ENCODE measurements at places on chromosomes 5 and 9. TPM values are rescaled to one million over a fixed set of nuclear protein-coding genes. Genes with fewer than 3 reads are reported as not detected.

The PCBD2 gene
- total RNA-seq = 11.3 TPM

The NFIB gene
- 2.9 TPM for total RNA-seq

The FAM81B gene
- not detected for total RNA-seq

The UBE2QL1 gene
- 0.28 TPM for total RNA-seq

The OTULIN gene
- total RNA-seq = 13.5 TPM

GRCh38 chr5:179777909-179778308 lies 15.9 kb upstream of the LTC4S start:
- ATAC-seq = no peak

- no peak for ATAC-seq
Measured at GRCh38 chr9:7196467-7196866, 438.7 kb downstream of the KDM4C start.

DNA sequence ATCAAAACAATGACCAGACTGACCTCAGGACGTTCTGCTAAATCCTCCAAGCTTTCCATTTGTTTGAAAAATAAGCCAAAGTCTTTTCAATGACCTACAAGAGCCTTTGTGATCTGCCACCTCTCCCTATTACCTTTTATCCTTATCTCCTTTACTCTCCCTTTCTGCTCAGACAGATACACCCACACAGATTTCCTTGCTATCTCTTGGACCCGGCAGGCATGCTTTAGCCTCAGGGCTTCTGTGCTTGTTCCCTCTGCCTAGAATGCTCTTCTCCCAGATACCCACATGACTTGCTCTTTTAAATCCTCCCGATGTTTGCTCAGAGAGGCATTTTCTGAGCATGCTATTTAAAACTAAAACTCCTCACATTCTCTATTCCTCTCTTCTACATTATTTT lies 8.9 kb upstream of the ELOVL7 start:
- no peak for ATAC-seq

GRCh38 chr5:176543428-176544182 lies 5.5 kb upstream of the CDHR2 start:
- ATAC-seq = peak; percentile 84

DNA sequence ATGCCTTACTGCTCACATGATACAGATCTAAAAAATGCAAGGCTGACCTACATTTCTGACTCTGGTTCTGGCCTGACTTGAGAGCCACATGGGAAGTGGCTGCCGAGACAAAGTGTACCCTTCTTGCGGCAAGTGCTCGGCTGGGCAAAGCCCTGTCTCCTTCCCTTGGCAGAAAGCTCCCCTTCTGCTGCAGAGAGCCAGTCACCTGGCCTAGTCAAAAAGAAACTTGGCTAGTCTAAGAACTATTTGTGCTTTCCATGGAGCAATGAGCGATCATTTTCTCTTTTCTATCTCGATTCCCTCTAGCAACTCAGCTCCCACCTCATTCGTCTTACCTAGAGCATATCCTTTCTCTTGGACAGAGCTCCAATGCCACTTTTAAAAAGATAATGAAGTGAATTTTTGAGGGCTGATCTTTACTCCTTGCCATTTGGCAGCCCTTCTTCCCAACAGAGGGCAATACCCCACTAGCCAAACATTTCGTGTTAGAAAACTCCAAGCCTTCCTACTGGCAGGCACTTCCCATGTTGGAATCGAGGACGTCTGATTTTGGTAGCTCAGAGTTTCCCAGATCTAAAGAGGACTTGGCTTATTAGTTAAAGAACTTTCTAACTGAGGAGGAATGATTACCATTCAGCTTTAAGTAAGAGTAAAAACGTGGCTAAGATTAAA lies 108.1 kb upstream of the PRRC1 start:
- ATAC-seq = no peak

- ATAC-seq = peak; percentile 92
Measured at GRCh38 chr5:54180630-54181031, 129.7 kb downstream of the ARL15 start.

GRCh38 chr9:80707120-80707519 lies 982.2 kb downstream of the TLE1 start:
- no peak for ATAC-seq

DNA sequence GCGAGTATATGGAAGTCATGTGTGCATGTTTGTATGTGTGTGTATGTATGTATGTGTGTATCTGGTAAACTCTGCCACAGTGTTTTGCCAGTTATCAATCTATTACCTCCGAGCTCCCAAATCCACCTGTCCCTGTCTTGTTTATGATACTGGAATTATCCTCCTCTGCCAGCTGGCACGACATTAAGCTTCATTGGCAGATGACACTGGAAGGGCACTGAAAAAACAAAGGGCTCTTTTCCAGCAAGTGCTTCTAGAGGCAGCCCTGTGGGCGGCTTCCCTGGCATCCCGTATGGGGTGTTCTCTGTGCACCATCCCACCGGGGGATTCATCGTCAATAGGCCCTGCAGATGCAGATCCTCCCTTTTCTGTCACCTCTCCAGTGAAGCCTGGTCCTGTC lies 221.5 kb downstream of the MSX2 start:
- ATAC-seq = no peak

- no peak for ATAC-seq
Measured at GRCh38 chr5:176916337-176916736, 17.2 kb upstream of the HK3 start.

DNA sequence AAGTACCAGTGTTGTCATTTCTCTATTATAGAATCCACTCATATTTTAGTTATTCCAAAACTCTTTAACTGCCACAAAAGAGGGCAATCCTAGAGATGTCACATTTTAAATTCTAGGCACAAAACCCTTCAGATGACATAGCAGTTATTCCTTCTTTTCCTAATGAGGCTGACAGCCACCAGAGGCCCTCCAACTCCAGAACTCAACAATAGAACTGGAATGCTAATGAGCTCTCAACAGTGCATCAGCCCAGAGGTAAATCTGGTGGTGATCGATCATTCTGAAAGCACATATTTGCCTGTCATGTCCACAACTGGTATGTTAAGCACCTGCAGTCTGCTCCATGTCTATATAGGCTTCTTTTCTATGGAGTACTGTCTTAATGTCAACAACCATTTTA lies 40.2 kb upstream of the RAB3C start:
- peak; percentile 70 for ATAC-seq

DNA sequence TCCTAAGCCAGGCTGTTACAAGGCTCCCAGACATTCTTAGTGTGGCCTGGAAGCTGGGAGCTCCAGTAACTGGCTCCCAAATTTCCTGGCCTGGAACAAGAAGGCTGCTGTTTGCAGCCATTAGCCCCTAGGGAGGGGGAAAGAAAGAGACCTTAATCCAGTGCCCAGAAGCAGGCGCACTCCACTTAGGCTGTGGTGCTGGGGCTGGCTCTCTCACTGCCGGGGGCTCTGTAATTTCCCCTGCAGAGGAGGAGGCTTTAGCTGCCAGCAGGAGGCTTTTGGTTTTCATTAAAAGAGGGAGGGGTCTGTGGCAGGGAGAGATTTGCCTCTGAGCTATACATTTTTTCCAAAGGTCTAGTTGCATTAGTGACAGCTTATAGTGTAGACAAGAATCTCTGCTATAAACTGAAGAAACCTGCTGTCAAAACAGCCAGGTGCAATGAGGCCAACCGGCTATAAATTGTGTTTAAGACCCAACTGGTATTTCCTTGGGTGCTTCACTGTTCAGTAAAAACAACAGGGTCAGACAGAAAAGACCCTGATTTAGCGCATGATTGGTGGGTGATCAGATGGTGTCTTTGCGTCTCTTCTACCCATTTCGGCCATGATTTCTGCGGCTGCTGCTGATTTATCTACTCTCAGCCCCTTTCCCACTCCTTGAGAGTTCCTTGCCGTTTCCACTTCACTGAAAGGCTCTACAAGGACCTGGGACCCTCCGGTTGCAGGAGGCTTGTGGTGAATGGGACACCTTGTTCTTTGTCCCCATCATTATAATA lies 254.6 kb downstream of the AOPEP start:
- no peak for ATAC-seq

All from motor neuron (in vitro differentiated cells).